ENCODE measurements at places on chromosomes 2 and 18. TPM values are rescaled to one million over a fixed set of nuclear protein-coding genes. Genes with fewer than 3 reads are reported as not detected.

GRCh38 chr2:118634876-118635275 is 212.6 kb downstream of the EN1 start:
- no peak for DNase-seq

Gene SPATA3
- polyA plus RNA-seq, result not detected

- no peak for DNase-seq
Observed at GRCh38 chr2:191629976-191630712, 47.8 kb upstream of the NABP1 start.

DNA sequence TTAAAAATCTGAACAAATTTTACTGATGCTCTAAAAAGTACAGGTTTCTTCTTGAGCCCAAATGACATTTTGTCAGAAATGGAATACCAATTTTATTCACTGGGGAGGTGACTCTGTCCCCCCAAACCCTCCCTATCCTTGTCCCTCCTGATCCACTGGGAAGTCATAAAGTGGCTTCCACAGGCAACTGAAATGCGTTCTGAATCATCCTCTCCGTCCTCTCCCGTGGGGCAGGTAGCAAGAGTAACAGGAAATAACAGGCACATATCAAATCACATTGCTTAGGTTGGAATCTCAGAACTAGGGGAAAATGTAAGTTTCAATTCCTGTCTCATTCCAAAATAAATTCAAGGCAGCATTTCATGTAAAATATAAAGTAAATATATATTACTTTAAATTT is 44.5 kb downstream of the MYL12B start:
- no peak for DNase-seq

- DNase-seq, result no peak
Observed at GRCh38 chr2:206867006-206867405, 72.3 kb upstream of the CPO start.

DNA sequence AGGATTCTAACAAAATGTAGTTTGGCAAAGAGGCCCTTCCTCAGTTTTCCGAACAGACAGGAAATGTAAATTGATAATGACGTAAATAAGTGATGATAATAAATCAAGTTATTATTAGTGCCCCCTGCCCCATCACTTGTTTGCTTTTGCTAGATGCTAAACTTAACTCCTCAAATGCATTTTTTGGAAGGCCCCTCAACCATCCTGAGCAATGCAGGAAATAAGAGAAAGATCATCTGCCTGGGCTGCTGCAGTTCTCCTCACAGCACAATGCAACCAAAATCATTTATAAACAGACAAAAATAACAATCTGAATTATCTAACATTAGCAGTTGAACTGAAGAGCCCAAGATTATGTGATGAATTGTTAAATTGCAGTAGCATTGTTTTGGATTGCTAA is 62.6 kb upstream of the PSMD14 start:
- no peak for DNase-seq

DNA sequence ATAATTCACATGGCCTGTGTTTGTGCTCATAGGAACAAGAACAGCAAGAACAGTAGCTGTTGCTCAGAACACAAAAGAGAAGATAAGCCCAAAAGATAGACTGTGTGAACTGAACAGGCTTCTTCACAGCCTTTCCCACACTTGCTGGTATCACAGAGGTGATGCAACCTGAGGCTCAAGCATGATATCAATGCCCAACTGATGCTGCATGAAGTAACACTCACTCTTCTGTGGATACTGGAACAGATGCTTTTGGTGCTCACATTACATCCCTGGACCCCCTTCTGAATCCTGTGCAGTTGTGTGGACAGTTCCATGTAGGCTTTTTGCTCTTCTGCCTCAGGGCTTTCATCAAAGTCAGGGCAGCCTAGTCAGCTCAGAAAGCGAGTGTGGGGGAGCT is 88.4 kb upstream of the RND3 start:
- no peak for DNase-seq

Gene CACNB4
- 16.7 TPM for polyA plus RNA-seq

DNA sequence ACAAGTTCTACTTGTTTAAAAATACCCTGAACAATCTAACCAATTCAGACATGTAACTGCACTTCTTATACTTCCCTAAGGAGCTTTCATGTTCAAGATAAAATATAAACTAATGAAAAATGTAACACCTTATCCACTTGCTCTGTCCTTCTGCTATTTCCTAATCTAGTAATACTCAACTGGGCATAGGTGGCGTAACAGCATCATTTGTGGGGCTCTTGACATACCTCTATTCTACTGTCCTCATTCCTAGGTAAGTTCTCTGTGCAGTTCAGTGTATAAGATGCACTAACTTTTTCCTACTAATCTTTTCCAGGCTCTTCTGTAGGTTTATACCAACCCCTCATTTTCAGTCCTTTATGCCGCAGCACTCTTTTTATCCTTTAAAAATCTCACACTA is 36.7 kb downstream of the PRKD3 start:
- no peak for DNase-seq

DNA sequence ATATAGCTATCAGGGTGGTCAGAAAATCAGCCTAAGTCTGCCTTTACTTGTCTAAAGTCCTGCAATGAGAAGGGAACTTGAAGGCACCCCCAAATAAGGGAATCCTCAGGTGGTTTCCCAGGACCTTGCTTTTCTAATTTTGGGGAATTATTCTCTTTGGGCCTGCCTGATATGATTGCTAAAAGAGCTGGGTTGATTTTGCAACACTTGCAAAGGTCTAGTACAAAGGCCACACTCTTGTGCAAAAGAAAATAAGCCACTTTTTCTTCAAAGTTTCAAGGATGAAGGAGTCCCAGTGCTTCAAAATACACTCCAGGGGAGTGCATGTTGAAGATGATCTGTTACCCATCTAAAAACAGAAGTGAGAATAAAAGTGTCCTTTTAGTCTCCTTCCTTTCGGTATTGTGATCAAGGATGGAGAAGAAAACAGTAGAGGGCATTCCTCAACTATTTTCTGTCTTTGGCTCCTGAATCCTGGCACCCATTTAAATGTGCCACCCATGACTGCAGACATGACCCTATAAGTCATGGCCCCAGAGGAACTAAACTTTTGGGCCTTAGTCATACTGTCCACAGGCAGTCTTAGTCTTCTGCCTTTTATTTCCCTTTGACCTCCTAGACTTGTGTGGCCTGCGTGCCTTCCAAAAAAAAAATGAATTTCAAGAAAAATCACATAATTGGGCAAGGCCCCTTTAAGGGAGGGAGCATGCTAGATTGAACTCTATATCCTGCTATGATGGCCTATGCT is 5.1 kb downstream of the SULT1C3 start:
- DNase-seq, result no peak

DNA sequence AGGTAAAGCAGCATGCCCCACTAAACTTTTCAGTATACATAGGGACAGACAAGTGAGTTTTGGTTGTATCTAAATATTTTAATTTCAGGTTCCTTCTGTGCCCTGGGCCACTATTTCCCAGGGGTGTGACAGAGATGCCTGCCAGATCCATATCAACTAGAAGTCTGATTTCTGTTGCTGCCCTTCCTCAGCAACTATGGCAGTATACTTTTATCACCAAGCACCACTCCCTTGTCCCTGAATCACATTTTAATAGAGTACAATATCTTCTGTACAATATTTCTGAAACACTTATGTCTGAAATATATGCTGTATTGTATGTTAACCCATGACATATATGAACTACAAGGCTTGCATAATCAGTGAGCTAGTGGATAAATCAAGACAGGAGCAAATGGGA is 117.6 kb downstream of the HIBCH start:
- DNase-seq, result no peak

DNA sequence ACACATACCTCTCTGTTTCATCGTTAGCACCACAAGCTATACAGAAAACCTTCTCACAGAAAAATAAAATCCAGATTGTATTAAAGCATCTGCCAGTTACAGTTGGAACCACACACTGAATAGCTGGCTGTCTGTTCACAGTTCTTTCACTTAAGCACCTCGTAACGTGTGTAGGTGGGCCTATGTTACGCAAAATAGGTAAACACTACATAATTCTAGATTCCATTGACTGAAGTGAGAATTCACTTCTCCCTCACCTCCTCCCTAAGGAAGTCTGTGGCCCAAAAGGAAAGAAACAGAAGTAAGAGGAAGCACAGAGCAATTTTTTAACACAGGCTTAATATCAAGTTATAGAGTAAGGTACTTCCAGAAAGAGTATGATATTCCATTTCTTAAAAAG is 24.9 kb downstream of the PELI1 start:
- DNase-seq, result no peak

DNA sequence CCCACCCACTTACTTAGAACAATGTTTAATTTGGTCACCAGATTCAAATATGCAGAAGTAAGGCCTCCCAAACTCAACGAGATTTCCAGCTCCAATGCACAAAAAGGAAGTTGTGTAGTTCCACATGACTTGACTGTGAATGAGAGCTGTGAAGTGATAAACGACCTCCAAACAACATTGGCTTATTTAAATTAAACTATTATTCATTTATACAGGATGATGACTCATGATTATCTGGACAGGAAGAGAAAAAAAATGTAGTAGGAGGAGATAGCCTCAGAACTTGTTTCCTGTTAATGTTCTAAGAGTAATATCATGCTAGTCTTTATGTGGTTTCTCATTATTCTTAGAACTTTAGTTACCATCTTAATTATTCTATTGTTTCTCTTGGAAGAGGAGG is 237.3 kb downstream of the C1D start:
- no peak for DNase-seq

GRCh38 chr2:112693596-112693995 is 27.2 kb upstream of the NT5DC4 start:
- DNase-seq, result no peak

GRCh38 chr2:203875471-203875870 is 7.9 kb downstream of the CTLA4 start:
- DNase-seq, result no peak

- DNase-seq, result no peak
Observed at GRCh38 chr2:169507698-169508097, 1.8 kb upstream of the KLHL41 start.

- no peak for DNase-seq
Observed at GRCh38 chr18:73784853-73785252, 362.8 kb downstream of the FBXO15 start.

Gene NFATC1
- polyA plus RNA-seq, result 7.0 TPM

DNA sequence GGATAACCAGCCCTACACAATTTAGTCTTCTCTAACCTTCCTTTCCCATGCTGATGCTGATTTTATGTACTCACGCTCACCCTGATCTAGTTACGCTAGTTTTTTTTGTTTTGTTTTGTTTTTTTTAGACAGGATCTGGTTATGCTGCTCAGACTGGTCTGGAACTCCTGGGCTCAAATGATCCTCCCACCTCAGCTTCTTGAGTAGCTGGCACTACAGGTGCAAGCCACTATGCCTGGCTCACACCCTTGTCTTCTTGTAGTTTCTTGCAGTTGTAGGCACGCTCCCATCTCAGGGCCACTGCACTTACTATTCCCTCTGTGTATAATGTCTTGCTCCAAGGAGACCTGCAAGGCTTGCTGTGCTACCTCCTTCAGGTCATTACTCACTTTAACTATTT is 6.2 kb downstream of the PELI1 start:
- DNase-seq, result no peak

Gene STARD7
- polyA plus RNA-seq, result 159 TPM

GRCh38 chr2:167015806-167016205 is 127.5 kb downstream of the XIRP2 start:
- no peak for DNase-seq

DNA sequence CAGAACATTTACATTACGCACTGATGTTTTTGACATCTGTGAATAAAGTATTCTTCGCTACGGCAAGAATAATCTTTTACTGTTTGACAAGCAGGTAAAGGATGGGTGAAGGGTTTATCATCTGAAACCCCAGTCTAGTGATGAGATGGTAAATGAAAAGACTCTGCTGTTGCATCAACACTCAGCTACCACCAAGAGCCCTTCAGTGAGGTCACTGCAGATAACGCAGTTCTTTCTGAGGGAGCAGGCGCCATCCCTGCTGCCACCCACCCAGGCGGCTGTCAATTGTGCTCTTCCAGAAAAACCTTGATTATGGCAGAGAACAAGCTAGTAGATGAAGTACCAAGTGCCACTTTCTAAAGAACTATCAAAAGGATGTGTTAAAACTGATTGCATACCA is 58.7 kb downstream of the ABCG8 start:
- DNase-seq, result no peak

GRCh38 chr2:105187531-105187930 is 54.0 kb upstream of the GPR45 start:
- no peak for DNase-seq

- DNase-seq, result no peak
Observed at GRCh38 chr2:29160184-29160583, 45.0 kb downstream of the CLIP4 start.

GRCh38 chr2:19839438-19839837 is 62.3 kb downstream of the TTC32 start:
- no peak for DNase-seq

Gene ANKRD53
- polyA plus RNA-seq, result 1.6 TPM

Gene RSAD2
- polyA plus RNA-seq, result 4.3 TPM

GRCh38 chr2:102094917-102095316 is 47.6 kb upstream of the IL1R1 start:
- DNase-seq, result no peak

GRCh38 chr18:26868968-26869586 is 3.6 kb upstream of the AQP4 start:
- peak; percentile 67 for DNase-seq

- DNase-seq, result peak; percentile 74
Observed at GRCh38 chr18:37270038-37270665, 295.4 kb downstream of the CELF4 start.

DNA sequence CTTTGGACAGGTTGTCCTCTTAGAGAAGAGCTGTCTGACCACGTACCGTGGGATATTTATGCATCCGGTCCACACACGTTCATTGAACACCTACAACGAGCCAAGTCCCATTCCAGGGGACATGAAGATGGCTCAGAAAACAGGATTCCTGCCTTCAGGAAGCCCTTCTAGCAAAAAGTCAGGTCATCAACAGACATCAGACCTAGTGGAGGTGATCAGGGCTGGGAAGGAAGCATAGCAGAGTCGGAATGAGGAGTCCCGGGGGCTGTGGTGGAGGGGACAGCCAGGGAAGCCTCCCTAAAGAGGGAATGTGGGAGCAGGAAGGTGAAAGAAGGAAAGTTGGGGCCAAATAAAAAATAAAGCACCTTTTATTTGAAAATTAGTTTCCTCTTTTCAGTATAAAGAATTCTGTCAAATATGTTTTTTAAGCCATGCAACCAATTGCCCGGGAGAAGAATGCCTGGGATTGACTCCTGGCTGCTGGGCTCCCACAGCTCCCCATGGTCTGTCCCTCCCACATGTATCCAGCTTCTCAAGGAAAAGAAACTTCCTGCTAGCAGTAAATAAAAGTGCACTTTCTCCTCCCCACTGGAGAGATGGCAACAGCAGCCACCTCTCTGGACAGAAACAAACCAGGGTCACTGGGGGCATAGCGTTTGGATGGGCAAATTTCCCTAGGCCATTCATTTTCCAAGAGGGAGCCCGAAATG is 144.8 kb downstream of the SMAD7 start:
- no peak for DNase-seq

- DNase-seq, result no peak
Observed at GRCh38 chr2:67660015-67660602, 263.0 kb downstream of the ETAA1 start.

GRCh38 chr2:172742931-172743540 is 7.4 kb downstream of the RAPGEF4 start:
- no peak for DNase-seq

- DNase-seq, result no peak
Observed at GRCh38 chr2:136901732-136902131, 136.4 kb downstream of the THSD7B start.

All from renal cortex interstitium (tissue), 15 donors.